NCI-H2029 (cell line): ENCODE measurements at places on chromosomes 5 and 9.
A peak's percentile ranks its signal among the peaks of the same experiment; 100 is the strongest.

DNA sequence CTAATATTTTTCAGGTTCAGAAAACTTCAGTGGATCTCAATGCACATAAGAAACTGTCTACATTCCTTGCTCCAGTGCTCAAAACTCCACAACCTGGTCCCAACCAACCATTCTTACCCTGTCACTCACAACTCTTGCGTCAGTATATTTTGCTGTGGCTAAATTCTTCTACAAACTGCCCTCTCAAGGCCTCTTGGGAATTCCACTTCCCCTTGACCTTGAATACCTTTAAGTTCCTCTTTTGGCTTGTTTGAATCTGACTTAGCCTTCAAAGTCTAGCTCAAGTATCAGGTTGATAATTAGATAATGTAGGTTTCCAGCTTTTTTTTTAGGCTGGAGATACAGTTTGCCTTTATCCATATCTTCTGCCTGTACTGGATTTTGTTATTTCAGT lies 128.3 kb downstream of the SLF1 start:
- DNase-seq = no peak

- no peak for DNase-seq
These were observed 341.9 kb downstream of the TMEM167A start for GRCh38 chr5:82735160-82735789.

GRCh38 chr9:7871977-7872730 lies 72.6 kb upstream of the DMAC1 start:
- no peak for DNase-seq

DNA sequence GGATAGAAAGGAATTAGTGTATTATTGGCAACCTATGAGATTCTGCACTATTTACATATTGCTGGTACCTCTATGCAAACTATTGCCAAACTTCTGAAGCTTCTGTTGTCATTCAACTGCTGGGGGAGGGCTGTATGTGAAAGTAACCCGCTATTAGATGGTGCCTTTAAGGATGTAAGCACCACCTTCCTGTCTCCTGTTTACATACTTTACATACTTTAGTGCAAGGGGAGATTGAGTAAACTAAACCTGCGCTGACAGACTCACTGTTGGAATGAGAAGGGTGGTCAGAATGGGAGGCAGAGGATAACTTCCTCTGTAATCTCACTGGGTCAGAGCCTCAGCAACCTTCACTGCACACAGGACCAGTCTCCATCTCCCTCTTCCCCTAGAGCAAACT lies 123.8 kb downstream of the NR3C1 start:
- DNase-seq = no peak

- DNase-seq = no peak
These were observed 16.3 kb upstream of the PRR16 start for GRCh38 chr5:120447706-120448239.

DNA sequence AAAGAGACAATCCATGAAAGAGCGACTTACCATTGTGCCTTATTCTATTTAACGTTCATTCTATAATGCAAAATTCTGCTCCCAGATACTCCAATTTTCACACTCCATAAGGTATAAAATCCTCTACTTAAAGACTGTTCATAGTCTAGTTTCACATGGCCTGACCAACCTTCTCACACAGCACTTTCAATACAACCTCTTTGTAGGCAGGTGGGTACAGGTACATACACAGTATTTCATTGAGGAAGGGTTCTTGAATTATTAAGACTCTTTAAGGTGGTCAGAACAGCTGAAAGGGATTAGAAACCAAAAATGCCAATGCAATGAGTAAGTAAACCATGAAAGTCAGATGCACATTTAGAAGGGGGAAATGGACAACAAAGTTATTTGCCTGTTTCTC lies 352.0 kb downstream of the PARP8 start:
- DNase-seq = no peak

DNA sequence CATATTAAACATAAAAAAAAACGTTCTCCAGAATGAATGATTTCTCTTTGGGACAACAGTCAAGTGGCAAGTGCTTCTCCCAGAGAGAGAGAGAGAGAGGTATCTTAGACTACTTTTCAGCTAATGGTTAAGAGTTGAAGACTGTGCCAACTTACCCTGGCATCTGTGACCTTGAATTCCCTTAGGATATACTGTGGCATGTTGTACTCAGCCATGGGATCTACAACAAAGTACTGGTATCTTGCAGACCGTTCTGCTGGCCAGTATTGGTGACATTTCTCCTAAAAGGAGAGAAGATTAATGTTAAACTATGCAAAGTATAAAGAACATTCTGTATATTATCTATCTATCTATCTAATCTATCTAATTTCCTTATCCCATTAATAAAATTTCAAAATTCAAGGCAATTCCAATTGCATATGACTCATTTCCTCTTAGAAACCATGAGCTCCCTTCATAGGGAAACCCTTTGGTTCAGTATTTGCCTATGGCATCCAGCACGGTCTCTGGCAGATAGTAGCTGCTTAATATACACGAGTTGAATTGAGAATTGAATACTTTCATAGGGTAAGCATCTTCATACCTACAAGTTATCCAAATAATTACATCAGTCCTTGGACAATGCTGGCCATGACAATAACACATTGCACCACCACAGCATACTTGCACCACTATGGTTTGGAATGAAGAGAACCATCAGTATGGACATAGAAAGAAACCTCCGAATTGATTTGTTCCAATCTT lies 539.4 kb upstream of the DMAC1 start:
- no peak for DNase-seq

- DNase-seq = no peak
These were observed 37.9 kb upstream of the IDNK start for GRCh38 chr9:83584995-83585394.

DNA sequence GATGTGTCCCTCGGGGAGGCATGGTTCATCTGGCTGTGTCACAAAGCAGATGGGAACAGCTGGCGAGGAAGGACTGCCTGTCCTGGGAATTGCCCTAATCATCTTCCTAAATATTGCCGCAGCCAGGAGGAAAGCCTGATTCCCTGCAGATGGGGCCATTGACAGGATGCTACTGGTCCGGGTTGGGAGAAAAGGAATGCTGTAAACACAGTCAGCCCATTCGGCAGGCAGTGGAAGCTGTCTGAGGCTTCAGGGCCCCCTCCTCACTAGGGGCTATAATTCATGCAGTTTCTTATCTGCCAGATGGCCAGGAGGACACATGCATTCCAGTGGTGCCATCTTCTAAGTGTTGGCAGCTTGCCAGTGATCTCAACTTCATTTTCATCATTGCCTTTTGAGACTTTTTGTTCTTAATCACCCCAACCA lies 110.3 kb downstream of the KCNIP1 start:
- no peak for DNase-seq

- DNase-seq = no peak
These were observed 452.1 kb upstream of the RGMB start for GRCh38 chr5:98321361-98321760.

- no peak for DNase-seq
These were observed 58.7 kb downstream of the ICE1 start for GRCh38 chr5:5481206-5481605.

- no peak for DNase-seq
These were observed 53.5 kb downstream of the FBXO38 start for GRCh38 chr5:148437249-148437648.

DNA sequence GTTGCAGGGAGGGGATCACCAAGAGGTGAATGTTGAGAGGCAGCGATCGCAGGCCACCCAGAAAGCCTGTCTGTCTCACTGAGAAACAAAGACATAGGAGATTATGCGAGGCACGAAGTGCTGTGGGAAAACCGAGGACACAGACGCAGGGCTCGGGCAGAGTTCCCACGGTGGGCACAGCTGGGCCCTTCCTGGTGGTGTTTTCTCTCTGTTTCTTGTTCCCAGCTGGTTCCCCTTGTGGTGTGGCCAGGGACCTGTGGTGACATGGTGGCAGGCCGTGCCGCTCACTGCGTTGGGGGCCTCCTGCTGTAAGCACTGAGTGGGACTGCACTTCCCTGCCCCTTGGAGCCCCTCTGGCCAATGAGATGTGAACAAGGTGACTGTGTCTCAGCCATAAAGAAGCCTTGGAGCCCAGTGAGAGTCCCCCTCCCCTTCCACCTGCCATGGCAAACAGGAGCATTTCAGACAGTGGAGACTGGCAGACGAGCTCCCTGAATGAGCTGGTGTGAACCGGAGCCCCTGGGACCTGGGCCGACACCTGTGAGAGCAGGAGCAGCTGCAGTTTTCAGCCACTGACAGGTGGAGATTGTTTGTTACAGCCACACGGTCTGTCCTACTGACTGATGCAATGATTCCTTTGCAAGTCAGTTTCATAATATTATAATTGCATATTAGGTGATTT lies 13.2 kb upstream of the IRX4 start:
- no peak for DNase-seq

DNA sequence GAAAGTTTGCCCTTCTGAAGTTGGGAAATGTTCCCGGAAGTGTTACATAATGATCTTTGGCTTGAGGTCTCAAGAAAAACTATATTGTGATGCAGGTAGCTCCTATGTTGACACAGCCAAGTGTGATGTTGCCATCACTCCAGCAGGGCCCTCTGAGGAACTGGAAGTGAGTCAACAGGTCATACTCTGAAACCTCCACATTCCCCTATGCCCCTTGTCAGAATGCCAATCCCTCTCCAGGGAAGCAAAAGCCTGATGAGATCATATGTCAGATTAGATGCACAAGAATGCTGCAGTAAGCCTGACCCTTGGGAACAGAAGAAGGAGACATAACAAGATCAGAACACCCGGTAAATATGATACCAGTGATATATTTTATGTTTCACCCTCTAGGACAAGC lies 66.8 kb upstream of the ITGA2 start:
- DNase-seq = peak; percentile 38

DNA sequence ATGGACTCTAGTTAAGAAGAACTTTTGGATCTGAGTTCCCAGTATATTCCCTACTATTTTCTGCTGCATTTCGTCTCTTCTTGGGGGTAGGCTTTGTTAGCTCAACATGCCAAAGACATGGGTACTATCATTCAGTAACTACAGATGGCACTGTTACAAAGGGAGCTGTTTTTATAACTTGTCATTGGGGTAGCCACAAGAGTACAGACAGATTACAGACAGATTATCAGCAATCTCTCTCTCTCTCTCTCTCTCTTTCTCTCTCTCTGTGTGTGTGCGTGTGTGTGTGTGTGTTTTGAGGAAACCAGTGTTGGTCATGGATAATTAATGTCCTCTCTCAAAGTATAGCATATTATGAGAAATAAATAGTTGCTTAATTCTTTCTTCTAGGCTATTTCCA lies 116.1 kb downstream of the WDR70 start:
- DNase-seq = no peak

DNA sequence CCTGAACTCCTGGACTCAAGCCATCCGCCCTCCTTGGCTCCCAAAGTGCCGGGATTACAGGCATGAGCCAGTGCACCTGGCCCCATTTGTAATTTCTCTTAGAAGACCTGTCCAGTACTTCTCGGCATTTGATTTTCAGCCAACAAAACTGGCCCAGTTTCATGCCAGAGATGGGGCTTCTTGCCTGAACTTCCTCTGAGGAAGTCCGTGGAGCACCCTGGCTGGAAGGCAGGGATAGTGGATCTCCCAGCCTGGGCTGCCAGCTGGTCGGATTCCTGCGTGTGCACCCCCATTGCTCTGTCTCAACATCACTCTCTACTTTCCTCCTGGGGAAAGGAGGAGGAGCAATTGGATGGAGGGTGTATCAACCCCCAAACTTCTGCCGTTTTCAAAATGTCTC lies 39.0 kb downstream of the FAM78A start:
- peak; percentile 5 for DNase-seq

DNA sequence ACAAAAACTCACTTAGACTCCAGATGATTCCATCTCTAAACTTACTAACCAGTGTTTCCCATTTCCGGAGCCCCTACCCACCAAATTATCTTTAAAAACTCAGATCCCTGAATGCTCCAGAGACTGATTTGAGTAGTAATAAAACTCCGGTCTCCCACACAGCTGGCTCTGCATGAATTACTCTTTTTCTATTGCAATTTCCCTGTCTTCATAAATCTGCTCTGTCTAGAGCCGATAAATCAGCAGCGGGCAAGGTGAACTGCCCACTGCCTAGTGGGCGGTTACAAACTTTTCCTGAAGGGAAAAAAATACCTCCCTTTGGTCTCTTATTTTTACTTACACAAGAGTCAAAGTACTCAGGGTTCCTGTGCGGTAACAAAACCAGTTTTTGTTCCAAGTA lies 624.4 kb upstream of the RORB start:
- no peak for DNase-seq

DNA sequence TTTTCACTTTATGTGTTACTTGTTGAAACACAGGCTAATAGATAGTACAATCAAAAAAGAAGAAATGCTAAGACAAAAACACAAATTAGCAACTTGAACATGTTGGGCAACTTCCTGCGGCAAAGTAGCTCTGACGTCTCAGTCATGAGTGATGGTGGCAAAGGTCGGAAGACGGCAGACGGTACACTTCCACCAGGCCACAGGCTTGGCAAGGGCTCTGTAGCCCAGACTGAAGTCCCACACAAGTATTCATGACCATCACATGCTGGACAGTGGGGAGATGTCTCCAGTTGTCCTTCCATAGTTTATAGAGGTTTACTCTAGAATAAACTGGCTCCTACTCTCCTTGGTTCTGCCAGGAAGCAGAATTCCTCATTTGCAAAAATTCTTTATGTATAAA lies 831.3 kb downstream of the MTRR start:
- no peak for DNase-seq

DNA sequence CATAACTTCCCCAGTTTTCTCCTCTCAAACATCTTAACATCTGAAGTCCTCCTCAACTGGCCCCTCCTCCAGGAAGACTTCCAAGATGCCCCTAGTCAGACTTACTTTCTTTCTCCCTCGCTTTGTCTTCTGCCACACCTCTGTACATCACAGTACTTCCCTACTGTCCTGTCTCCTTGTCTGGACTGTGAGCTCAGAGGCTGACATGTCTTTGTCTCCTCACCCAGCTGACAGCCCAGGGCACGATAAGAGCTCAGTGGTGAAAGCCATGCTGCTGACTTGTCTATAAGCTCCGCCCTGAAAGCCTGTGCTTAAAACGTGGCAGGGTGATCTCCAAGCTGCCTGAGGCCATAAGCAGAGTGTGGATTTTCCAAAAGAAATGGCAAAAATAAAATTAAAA lies 33.0 kb upstream of the SLC25A51 start:
- no peak for DNase-seq

- DNase-seq = no peak
These were observed 152.5 kb downstream of the ESM1 start for GRCh38 chr5:54832858-54833257.

DNA sequence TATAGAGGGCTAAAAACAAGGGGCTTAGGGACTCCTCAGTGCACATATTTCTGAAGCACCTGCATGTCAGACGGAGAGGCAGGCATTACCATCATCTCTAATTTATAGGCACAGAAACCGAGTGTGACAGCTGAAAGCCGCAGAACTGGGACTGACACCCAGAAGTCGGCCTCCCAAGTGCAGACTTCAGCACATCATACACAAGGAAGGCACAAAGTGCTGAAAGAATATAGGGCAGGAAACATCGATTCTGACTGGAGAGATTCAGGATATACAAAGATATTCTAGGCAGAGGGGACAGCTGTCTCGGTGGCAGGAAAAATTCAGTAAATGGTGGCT lies 11.2 kb downstream of the MRPS27 start:
- no peak for DNase-seq

DNA sequence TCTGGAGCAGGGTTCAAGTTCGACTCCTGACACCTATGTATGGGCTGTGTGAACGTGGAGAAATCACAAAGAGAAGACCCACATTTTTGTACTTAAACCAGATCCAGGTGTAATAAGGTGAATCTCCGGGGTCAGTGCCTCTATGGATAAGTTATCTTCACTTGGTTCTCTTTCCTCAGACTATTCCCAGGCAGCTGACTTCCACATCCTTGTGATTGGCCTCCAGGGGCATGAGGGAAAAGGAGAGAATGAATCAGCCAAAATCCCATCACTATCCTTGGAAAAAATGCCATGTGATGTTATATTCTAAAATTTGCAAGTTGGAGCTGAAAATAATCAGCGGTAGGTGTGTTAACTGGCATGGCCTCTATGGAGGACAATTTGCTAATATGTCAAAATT lies 37.2 kb downstream of the ZNF622 start:
- DNase-seq = no peak
